ENCODE measurements at places on chromosomes 2 and 18. TPM values are rescaled to one million over a fixed set of nuclear protein-coding genes. Genes with fewer than 3 reads are reported as not detected.

Gene MOGAT1
- not detected for total RNA-seq

GRCh38 chr18:59792353-59792752, 95.1 kb upstream of the CCBE1 start:
- H3K4me1 ChIP-seq = no peaks in the 10 kb centered on the region
- H3K27ac ChIP-seq = no peak overlapping the region
- no peak overlapping the region for H3K4me3 ChIP-seq
- no peak for DNase-seq
- no peaks in the 10 kb centered on the region for H3K27me3 ChIP-seq

Gene TMEM150A
- total RNA-seq = 30.4 TPM

Gene CDH7
- not detected for total RNA-seq

Gene SCG2
- 1.7 TPM for total RNA-seq

Gene CDK15
- total RNA-seq = 4.8 TPM

DNA sequence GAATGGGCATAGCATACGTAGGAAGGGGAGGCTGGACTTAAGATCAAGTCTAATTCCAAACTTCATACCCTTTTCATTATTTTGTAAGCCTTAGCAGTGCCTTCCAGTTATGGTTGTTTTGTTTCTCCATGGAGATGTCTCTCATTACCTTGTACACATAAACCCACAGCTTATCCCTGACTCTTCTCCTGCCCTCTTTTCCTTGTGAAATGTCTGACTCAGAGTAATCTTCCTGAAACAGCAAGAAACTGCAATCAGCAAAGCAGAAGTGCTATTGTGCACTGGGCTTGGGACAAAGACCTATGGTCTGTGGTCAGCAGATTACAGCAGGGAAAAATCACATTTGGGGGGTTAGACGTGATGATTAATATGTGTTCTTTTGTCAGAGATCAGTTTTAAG, 176.7 kb downstream of the IKZF2 start:
- no peaks in the 10 kb centered on the region for H3K4me1 ChIP-seq
- no peak for DNase-seq
- H3K4me3 ChIP-seq = no peak overlapping the region
- H3K36me3 ChIP-seq = no peaks in the 10 kb centered on the region
- H3K27me3 ChIP-seq = no peaks in the 10 kb centered on the region

GRCh38 chr18:53566626-53567025, 657.8 kb downstream of the MBD2 start:
- H3K4me1 ChIP-seq = no peaks in the 10 kb centered on the region
- no peaks in the 10 kb centered on the region for H3K36me3 ChIP-seq
- no peak for DNase-seq

Gene CDH2
- 42.3 TPM for total RNA-seq

DNA sequence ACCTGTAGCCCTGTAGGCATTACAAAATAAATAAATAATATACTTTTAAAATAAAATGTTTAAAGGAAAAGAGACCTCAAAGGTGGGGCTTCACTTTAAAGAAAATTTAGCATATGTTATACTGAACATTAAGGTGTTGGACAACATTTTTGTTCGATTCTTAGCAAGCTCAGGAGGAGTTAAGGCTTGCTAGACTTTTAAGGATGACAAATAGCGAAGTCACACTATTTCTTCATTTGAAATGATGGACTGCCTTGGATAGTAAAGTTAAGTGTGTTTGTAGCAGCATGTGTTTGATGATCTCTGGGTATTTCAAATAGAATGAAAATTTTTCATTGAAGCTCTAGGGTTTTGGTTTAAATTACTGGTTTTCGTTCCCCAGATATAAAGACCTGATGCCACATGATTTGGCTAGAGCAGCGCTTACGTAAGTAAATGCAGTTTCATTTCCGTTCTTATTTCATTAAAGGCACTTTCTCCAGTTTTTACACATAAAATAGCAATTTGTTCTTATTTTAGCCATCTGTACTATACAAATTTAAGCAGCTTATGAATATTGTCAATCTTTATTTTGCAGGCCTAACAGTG, 24.9 kb downstream of the HADHB start:
- no peaks in the 10 kb centered on the region for H3K36me3 ChIP-seq
- H3K4me1 ChIP-seq = no peaks in the 10 kb centered on the region
- no peak overlapping the region for H3K4me3 ChIP-seq
- DNase-seq = no peak
- H3K27ac ChIP-seq = no peak overlapping the region

Gene TMEM185B
- 54.6 TPM for total RNA-seq

GRCh38 chr2:18684206-18685038, 95.1 kb upstream of the NT5C1B start:
- H3K27me3 ChIP-seq = no peaks in the 10 kb centered on the region
- DNase-seq = no peak
- no peaks in the 10 kb centered on the region for H3K36me3 ChIP-seq
- H3K4me3 ChIP-seq = no peak overlapping the region
- no peak overlapping the region for H3K27ac ChIP-seq
